ENCODE measurements at places on chromosomes 11 and 22.

DNA sequence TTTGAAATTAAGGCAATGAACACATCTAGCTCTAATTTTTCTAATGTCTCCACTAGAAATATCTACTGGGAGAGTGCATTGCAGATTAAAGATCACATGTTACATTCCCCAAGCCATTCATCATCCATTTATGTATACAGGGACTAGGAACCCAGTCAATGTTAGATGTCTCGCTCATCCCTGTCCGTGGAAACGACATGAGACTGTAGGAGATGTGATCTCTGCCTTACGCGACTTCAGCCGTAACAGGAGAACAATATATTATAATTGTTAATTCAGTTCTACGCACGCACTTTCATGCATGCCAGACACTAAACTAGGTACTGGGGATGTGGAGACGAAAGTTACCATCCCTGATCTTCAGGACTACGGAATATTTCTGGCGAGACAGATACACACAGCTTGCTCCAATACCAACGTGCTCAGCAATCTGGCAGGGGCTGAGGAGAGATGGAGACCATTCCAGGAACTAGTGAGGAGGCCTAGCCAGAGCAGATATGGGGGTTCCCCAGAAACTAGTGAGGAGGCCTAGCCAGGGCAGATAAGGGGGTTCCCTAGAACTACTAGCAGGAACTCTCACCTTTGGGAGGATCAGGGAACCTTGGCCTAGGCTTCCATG lies 706 bp downstream of the DCPS start:
- no peak for DNase-seq

DNA sequence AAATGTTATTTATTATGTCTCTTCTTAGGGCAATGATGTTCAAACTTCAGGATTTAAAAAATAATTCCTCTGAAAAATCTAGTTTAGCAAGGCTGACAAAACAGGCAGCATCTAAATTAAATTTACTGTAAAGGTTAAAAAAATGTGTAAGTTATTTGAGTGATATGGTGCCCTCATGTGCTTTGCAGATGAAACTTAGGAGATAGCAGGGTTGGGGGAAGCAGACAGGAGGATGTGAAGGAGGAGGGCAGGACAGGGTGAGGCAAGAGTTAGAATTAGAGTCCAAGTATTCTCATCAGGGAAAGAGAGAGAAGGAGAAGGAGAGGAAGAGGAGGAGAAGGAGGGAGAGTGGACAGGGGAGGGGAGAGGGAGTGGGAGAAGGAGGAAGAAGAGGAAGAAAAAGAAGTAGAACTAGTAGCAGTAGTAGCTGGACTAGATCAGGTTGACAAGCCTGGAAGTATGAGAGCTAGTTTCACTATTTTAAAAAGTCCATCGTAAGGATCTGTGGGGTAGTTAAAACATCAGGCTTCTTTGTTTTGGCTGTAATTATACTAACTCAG lies 141.2 kb upstream of the SESN3 start:
- DNase-seq = no peak

DNA sequence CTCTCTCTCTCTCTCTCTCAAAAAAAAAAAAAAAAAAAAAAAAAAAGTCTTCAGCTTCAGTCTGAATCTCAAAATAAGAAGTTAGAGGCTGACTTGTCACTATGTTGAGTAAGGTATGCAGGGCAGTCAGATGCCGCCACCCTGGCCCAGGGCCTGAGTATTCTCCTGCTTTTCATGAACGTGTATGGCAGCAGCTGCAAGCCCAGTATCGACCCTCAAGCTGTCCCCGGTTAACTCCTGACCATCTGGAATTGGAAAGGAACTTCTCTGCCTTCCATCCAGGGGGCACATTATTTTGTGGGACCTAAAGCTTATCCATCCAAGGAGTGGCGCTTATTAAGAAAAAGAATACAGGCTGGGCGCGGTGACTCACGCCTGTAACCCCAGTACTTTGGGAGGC lies 11.4 kb downstream of the MRGPRD start:
- no peak for DNase-seq

- DNase-seq = no peak
Measured at GRCh38 chr11:102615077-102615893, 9.8 kb downstream of the MMP20 start.

GRCh38 chr22:26395926-26396325 lies 33.1 kb upstream of the ASPHD2 start:
- no peak for DNase-seq

GRCh38 chr11:45334410-45334809 lies 48.3 kb upstream of the SYT13 start:
- DNase-seq = no peak

DNA sequence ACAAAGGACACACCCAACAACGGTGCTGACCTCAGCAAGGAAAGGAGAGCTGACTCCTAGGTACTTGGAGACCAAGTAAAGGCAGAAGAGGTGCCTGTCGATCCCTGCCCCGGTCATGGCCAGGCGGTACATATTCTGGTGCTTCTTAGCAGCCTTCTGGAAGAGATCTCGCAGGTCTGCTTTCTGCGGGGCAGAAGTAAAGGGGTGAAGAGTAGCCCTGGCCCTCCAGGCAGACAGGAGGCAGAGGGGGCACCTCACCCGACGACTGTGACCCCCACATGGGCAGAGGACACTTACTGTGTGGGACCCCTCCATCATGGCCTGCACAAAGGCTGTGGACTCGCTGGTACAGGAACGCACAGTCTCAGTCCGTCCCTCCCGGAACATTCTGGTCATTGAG lies 7.4 kb downstream of the CPT1B start:
- DNase-seq = no peak

DNA sequence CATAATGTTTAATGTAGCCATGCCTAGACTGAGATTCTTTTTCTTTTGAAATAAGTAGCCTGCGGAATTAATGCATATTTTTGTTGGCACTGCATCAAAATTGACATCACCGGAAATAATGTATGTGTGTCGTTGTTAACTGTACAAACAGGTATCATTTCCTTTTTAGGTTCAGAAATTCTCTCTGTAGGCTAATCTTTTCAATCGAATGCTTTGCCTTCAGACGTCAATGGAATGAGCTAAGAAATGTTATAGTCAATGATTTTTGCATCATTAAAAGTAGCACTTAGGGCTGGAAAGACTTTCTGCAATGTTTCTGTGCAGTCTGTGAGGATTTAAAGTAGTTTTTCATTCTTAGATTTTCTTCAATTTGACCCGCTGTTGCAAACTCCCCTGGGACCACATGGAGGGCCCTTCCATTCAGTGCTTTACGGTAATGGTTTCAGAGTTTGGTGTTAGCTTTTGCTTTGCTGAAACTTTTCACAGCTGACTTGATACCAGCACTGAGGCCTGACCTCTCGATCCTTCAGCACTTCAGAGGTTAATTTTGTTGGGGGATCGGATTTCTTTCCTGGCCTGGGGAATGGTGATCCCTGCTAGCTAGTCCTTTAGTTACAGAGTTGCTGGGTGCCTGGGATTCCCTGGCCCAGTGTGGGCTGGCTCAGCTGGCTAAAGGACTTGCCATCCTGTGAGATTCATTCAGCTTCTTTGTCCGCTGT lies 137.8 kb downstream of the DBX1 start:
- no peak for DNase-seq

DNA sequence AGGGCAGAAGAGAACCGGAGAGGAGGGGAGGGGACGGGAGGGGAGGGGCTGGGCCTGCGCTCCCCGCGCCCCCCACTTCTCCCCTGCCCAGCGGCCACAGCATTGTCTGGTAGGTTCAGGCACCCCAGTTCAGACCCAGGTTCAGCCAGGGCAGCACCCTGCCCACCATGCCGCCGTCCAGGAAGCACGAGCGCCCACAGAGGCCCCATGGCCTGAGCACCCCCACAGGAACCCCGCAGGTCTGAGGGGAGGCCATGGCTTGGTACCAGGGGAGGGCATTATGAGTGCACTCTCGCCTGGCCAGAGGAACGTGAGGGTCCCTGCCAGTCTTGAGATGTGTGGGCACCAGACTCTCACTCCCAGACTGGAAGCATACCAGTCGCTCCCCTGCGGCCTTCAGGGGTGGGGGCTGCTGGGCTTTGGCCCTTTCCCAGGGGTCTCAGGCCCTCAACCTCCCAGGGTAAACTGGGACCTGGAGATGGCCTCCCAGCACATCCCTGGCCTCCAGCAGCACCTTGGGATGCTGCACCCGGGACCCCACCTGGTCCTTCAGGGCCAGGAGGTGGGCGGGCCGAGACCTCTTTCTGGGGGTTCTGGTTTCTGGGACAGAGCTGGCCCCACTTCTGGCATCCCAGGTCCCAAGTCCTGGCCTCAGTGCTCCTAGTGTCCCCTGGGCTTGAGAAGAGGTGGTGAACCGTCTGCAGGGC lies 597 bp upstream of the PLXNB2 start:
- DNase-seq = no peak

DNA sequence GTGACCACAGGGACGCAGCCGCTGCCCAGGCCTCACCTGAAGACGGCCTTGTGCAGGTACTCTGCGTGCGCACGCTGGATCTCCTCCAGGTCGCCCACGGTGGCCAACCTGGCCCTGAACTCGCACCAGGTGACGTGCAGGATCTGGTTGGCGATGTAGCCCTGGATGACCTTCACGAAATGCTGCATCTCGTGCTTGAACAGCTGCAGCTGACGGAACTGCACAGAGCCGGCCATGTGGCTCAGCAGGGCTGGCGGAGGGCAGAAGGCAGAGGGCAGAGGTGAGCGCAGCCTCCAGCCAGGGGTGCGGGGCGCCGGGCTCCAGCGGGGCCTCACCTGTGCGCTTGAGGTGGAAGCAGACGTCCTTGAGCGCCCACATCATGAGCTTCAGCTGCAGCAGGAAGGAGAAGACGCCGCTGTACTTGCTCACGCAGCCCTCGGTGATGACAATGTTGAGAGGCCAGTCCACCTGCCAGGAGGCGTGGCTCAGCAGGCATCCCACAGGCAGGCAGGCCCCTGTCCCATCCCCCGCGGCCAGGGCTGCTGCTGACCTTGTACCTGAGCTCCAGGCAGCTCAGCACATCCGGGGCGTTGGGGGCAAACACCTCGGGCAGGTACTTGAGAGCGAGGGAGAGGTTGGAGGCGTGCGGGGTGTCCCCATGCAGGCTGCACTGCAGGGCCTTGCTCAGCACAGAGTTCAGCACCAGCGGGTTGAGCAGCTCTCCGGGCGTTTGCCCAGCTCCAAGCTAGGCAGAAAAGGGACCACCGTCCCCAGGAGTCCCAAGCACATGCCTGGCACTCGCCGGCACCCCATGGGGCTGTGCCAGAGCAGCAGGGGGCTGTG lies 17.6 kb downstream of the SELENOO start:
- no peak for DNase-seq

DNA sequence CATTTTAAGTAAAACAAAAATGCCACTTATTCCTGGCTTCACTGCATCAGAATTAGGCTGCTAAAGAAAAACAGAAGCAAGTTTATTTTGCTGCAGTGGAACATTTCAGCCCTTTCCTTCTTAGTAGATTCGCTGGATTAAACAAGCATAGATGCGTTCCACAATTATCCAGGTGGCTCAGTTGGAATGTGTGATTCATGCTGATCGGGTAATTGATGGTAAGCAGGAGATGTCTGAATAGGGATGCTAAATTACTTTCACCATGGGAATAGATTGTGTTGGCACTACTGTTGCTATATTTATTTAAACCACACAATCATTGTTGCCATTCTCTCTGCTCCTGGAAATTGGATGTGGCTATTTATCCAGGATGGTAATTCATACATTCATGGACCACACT lies 440.1 kb upstream of the DDI1 start:
- no peak for DNase-seq

GRCh38 chr22:35830305-35830704 lies 112.6 kb downstream of the APOL5 start:
- DNase-seq = no peak

- DNase-seq = no peak
Measured at GRCh38 chr22:37968452-37969251, 15.2 kb downstream of the POLR2F start.

DNA sequence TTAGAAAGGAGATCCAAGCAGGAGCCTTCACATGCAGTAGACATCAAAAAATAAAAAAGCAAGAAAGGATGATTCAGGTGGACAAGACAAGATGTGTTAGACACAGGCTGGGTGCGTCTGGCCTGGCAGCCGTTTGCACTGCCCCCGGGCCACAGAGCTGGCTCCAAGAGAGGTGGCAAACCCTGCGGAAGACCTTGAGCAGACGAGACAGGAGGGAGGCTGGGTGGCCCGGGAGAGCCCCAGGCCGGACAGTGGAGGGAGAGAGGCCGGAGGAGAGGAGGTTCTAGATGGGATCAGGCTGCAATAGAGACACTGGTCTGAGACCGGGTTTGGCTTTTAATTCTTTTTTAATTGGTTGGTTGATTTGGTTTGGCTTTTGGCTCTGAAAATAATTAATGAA lies 69.6 kb upstream of the TTLL12 start:
- no peak for DNase-seq

GRCh38 chr11:75563978-75564552 lies 2.0 kb downstream of the SERPINH1 start:
- peak; percentile 79 for DNase-seq

DNA sequence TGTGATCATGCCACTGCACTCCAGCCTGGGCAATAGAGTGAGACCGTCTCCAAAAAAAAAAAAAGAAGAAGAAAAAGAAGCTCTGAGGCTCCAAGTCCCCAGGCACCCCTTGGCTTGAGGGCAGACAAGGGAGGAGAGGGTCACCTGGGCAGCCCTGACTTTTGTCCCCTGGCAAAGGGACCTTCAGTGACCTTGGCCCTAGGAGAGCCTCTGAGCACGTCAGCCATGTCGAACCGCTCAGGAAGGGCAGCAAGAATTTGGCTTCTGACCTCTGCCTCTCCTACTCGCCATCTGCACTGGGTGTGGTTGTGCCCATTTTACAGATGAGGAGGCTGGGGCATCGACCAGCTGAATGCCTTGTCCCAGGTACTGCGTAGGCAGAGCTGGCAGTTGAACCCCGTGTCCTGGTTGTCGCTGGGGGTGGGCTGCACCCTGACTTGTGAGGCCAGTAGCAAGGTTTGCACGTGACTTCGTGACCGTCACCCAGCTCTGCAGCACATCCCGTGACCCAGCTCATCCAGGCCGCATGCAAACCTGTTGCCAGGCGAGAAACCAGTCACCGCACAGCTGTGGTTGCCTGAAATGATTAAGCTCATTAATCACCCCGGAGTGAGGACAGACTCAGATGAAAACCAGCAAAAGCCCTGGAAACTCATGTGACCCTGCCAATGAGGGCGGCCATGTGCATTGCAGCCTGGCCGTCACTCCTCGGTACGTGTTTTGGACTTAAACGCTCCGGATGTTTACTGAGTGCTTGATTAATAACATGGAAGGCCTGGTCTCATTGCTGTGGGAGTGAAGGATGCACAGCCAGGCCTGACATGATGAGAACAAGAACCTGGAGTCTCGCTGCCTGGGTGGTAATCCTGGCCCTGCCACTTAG lies 47.7 kb upstream of the PPP6R3 start:
- peak; percentile 91 for DNase-seq

DNA sequence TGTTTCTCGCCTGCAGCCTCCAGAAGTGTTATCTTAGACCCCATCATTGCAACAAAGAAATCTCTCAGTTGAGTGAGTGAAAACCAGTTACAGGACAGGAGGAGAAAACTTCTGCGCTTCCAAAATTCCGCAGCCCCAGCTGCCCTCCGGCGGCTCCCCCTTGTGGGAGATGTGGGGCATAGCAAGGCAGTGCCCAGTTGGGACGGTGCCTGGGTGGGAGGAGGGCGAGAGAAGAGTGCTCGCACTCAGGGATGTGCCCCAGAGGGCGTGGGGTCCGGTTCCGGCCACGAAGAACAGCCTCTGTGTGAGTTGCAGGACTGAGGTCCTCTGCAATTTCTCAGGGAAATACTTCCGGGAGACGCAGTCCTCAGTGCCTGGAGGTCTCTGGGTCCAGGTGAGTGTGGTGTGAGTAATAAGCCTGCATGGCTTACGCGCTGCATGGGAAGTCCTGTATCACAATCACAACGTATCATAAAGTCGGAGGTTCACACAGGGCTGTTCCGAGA lies 87.0 kb upstream of the BLID start:
- peak; percentile 79 for DNase-seq

All from AG08395 (cell line).